Stimulated activated CD4-positive, alpha-beta T cell treated with anti-CD3 and anti-CD28 coated beads, Interleukin-1b, Interleukin-23, amount 100 ng/mL, for 4 hours (primary cell): ENCODE measurements at places on chromosomes 5 and 9.

DNA sequence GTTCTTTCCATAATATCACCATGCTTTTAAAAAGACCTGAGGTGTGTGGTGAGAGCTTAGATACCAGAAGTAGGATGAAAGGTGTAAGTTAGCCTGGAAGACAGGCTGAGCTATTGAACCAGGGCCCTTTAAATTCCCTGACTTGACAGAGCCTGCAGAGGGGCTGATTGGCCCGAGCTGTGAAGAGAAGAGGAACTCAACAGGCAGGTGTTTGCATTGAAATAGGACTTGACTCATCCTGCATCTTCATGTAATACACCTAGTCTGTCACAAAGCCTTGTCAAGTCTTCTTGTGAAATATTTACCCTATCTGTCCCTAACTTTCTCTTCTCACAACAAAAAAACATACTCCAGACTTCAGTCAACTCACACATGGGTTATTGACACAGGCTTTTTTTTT, 16.6 kb upstream of the ANP32B start:
- DNase-seq, result no peak

- no peak for DNase-seq
These were observed 420.1 kb downstream of the IRX1 start for GRCh38 chr5:4015709-4016108.

DNA sequence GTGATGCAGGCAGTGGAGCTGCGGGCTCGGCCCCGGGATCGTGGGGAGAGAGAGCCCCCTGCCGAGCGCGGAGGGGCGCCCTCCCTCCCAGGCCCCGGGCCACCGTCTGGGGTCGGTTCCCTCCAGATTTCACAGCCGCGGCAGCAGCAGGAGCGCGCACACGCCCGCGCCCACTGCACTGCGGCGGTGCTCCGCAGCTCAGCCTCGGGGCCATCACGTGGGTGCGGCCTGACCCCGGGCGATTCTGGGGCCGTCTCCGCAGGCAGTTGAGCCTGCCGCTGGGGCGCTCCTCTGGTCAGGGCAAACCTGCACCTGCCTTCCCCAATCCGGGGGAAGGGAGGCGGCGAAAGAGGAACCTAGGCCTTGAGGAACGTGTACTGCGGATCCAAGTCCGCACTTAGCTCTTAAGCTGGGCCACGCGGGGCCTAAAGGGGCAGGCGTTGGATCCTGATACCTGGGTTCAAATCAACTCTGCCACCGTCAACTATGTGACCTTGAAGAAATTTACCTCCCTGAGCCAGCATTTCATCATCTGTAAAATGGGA, 9.4 kb upstream of the DELE1 start:
- peak; percentile 18 for DNase-seq

- DNase-seq, result no peak
These were observed 622 bp upstream of the ISL1 start for GRCh38 chr5:51382521-51383130.

DNA sequence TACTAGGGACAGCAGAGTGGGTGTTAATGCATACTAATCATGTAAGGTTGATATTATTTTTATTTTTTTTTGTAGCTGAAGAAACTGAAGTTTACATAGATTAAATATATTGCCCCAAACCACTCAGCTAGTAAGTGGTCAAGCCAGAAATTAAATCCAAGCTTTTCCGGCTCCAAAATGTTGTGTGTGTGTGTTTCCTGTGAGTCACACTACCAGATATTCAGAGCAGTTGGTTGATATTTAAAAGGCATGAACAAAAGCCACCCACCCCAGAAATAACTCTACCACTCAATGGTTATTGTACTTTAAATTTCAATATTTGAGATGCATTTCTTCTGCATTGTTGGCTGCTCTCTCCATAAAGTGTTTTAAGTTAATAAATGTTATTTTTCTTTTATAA, 29.5 kb downstream of the KCNN2 start:
- no peak for DNase-seq

DNA sequence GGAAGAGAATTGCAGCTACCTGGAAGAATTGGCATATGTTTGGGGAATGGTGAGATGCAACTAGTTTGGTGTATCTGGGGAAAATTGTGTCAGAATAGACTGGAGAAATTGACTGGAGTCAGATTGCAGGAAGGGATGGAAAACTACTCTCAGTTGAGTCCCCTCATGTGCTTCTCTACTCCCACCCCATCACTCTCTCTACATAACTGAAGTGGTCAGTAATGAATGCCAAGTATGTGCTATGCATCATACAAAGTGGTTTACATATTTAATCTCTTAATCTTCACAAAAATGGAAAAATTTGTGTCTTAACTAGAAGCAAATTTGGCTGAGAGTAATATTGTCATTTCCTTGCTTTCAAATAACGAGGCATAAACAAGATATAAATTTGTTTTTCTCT, 146.4 kb upstream of the TNC start:
- DNase-seq, result no peak

- DNase-seq, result no peak
These were observed 28.5 kb downstream of the NFIL3 start for GRCh38 chr9:91395106-91395552.

- DNase-seq, result no peak
These were observed 190.7 kb upstream of the SLC27A6 start for GRCh38 chr5:128774605-128775004.

DNA sequence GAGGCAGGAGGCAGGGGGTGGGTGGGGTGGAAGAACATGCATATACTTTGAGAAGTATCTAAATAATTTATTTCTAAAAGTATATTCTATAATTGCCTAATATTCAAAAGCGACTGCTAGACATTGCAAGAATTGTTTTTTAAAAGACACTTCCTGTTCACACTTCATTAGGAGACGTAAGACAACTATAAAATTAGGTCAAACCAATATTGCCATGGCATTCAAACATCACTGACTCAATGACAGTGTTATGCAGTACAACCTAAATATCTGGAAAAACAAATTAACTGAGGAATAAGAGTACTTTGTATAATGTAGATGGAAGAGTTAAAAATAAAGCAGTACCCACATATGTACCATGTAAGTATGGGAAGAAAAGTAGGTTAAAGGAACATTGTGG, 4.5 kb downstream of the CCNH start:
- DNase-seq, result no peak

DNA sequence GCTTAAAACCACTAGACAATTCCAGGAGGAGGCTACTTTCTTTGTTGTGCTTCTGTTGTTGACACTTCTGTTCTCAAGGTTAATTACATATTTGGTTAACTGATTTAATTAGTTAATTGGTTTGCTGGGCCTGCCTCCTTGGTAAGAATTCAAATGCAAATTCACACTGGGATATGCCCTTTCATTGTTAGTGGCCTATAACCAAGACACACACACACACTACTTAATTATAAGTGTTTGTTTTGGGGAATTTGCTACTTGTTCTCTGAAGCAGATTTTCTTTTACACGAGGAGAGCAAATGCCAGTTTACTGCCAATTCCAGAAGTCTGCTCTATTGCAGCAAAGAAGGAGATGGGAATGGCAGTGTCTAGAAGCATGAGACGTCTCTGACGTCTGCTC, 101.6 kb upstream of the BASP1 start:
- DNase-seq, result no peak

DNA sequence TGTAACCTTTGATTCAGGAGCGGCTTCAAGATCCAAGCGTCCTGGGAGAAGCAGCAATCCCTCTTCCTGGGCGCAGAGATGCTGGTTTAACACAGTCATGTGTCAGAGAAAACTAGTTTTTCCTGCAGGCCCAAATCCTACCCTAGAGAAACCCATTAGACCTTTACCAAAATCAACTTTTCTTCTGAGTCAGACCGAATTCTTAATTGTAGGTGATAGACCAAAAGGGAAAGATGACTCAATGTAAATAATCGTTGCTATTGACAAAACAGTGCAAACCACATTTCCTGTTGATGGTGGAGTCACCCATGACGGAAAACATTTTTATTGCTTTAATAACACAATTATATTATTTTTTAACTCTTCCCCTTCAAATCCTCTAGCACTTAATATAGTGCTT, 40.1 kb downstream of the SLC1A1 start:
- no peak for DNase-seq

DNA sequence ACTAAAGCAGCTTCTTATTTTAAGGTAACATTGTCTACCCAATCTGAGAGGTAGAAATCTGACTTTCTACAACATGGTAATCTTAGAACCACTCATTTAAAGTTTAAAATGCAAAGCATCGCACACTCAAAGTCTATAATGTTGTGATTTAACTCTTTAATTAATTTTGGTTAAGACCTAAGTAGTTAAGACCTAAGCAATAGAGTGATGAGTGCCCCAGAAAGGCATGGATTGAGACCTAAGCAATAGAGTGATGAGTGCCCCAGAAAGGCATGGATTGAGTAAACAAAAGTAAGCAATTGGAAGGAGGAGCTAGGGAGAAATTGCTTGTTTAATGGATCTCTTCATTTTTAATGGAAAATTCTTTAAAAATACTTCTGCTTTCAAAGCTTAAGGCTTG, 86.8 kb downstream of the NLN start:
- no peak for DNase-seq

DNA sequence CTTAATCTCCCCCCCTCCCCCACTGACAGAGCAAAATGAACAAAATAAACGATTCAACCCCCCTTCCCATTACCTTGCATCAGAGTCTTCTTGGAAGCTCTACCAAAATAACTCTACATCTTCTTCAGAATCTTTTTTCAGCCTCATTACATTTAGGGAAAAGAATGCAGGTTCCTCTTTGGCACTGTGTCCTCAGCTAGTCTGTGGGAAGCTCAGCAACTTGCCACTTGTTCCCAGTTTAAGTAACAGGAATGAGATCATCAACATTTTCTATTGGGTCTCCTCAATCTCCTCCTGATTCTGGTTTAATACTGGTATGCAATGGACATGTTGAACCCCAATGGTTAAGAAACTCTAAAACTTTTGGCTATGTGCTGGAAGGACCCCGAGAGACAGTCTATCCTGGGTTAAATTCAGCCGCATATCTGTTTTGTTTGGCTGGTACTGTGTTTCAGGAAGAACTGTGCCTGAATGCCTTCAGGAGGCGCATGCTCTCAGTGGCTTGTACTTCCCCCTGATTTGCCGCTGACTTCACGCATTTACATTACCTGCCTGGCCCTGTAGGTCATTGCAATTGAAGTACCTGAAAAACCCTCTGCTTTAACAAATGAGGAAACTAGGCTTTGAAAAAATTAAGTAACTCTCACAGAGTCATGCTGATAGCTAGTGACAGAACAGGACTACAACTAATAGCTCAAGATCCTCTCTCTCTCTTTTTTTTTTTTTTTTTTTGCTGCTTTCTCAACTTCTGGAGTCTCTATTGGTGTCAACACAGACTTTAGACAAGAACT, 78.1 kb upstream of the HMHB1 start:
- DNase-seq, result no peak

DNA sequence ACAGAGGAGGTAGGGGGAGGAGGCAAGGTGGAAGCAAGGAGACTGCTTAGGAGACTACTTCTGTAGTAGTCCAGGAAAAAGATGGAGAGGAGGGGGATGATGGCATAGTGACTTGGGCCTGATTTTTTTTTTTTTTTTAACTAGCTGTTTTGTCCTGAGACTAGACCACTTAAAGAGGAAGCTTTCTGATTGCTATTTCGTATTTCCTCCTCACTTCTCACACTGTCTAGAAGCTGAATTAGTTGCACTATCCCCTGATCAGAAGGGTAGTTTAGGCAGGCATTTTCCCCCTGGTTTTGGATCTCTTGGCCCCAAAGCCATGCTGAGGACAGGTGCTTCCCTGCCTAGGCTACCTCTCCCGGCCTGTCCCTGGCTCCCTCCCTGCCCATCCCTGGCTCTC, 14.9 kb downstream of the LARP1 start:
- no peak for DNase-seq

DNA sequence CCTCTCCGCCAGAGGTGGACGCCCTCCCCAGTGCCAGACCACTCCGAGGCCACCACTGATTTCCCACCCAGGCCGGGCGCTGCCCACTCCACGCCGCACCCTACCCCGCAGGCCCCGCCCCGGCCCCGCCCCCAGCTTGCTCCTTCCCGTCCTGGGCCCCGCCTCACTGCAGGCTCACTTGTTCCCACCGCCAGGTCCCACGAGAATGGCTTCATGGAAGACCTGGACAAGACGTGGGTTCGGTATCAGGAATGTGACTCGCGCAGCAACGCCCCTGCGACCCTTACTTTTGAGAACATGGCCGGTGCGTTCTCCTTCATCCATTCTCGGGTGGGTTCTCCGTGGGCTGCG, 6.5 kb downstream of the LRRC26 start:
- DNase-seq, result no peak

DNA sequence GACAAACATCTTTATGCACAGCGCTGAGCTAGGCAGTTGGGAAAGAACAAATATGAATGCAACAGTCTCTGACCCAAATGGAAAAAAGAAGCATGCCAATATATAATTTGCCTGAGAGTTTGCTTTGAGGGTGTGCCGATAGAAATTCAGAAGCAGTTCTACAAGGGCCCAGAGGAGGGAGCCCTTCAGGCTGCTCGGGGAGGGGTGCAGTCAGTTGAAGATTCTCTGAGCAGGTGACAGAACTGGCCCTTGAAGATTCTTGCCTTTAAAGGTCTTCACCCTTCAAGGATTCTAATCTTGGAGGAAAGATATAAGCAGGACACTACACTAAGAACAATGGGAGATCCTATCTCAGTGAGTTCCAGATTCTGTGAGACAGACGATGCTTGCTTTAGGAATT, 3.7 kb upstream of the PAPPA start:
- DNase-seq, result no peak

DNA sequence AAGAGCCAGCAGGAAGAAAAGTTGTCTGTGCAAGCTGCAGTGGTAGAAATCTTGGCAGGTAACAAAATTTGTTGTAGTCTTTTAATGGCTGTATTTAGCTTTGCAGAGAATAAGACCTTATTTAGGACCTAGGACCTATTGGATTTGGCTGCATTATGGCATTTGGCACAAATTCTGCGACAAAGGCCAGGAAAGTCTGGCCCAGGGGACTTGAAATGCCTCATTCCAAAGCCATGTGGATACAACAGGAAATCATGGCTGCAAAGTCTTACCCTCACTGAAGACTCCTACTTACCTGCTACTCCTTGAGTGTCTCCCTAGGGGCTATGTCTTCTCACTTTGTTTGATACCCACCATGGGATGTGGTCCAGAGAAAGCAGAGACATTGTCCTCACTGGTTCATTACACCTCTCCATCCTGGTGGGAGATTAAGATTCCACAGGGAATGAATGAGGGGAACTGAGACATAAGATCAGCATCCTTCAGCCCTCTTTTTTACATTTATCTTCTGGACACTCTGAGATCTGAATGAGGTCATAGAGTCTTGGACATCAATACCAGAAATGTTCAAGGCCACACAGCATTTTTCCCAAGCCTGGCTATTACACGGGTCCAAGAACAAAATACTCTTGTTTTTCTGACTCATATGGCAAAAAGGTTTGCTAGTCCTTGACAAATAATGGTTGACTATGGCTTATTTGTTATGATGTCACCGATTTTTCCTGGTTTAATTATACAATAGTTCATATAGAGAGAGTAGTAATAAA, 119.4 kb downstream of the PDE8B start:
- DNase-seq, result no peak

- DNase-seq, result no peak
These were observed 189.5 kb downstream of the BRINP1 start for GRCh38 chr9:119179701-119180100.
